Body of pancreas (tissue), 4 donors: ENCODE measurements at places on chromosomes 3 and 15. TPM values are rescaled to one million over a fixed set of nuclear protein-coding genes. Genes with fewer than 3 reads are reported as not detected.
A peak's percentile ranks its signal among the peaks of the same experiment; 100 is the strongest.

The SUSD5 gene
- 1.8 TPM for total RNA-seq

The DPP8 gene
- total RNA-seq: 13.0 TPM

The VEPH1 gene
- 15.0 TPM for total RNA-seq

The PLA2G4E gene
- total RNA-seq: not detected

DNA sequence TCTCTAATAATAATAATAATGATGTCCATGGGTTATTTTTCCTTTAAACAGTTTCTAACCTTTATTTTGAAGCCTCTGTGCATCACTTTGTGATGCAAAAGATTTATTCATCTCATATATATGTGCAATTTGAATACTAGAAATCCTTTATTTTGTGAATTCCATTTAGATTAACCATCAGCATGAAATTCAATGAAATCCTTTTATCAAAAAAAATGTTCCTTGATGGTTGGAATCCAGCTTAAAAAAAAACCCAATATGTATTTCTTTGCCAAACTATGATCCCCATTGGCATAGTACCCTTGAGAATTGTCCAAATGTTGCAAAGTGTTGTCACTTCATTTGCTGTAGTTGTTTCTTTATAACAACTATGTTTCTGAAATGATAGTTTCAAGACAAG, 7.4 kb downstream of the TBC1D23 start:
- no peak overlapping the region for H3K27ac ChIP-seq
- H3K27me3 ChIP-seq: no peaks in the 10 kb centered on the region
- peaks cover 51% of the 10 kb centered on the region for H3K4me1 ChIP-seq
- no peak overlapping the region for H3K4me3 ChIP-seq
- H3K36me3 ChIP-seq: no peaks in the 10 kb centered on the region

DNA sequence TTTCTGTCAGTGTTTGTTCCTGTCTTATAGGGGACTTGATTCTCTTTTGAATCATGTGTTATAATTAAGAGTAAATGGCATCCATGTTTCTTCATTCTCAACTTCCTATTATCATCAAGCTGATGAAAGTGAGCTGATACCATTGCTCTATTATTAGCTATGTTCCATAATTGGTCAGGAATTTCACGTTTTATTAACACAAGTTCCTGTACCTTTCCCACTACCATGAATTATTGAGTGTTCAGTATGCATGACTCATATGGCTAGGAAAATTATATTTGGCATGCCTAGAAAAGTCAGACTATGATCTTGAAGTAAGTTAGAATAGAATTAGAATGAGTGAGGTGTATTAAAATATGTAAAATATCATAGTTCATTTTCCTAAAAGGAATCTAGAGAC, 278.9 kb upstream of the LRRC3B start:
- H3K27ac ChIP-seq: no peak overlapping the region
- H3K4me3 ChIP-seq: no peak overlapping the region
- H3K4me1 ChIP-seq: no peaks in the 10 kb centered on the region
- H3K27me3 ChIP-seq: no peaks in the 10 kb centered on the region
- no peaks in the 10 kb centered on the region for H3K36me3 ChIP-seq
- DNase-seq: no peak

- DNase-seq: no peak
- H3K36me3 ChIP-seq: no peaks in the 10 kb centered on the region
- H3K27ac ChIP-seq: no peak overlapping the region
- H3K4me3 ChIP-seq: no peak overlapping the region
- no peaks in the 10 kb centered on the region for H3K4me1 ChIP-seq
- no peaks in the 10 kb centered on the region for H3K27me3 ChIP-seq
Observed at GRCh38 chr3:86563400-86563970, 427.5 kb downstream of the VGLL3 start.

- DNase-seq: no peak
- H3K4me3 ChIP-seq: no peak overlapping the region
- H3K27ac ChIP-seq: no peak overlapping the region
- peaks cover 19% of the 10 kb centered on the region for H3K4me1 ChIP-seq
Observed at GRCh38 chr3:120145542-120146285, 51.5 kb upstream of the GSK3B start.

DNA sequence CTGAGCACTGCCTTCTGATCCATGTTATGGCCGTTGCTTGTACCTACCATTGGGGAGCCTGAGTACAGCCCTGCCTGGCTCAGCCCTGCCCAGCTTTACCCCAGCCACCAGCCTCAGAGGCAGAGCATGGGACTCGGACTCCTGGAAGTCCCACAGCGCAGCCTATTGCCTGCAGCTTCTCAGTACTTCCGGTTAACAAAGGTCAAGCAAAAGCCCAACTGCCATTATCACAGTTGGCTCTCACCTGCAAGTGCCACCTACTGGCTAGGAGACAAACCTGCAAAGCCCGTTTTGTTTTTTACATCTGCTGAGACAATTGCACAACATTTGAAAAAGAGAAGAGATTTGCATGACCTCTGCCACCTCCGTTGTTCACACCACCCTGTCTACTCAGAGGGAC, 1081.7 kb downstream of the NAALADL2 start:
- H3K36me3 ChIP-seq: no peaks in the 10 kb centered on the region
- H3K27me3 ChIP-seq: no peaks in the 10 kb centered on the region
- DNase-seq: no peak
- no peak overlapping the region for H3K27ac ChIP-seq

- H3K27me3 ChIP-seq: no peaks in the 10 kb centered on the region
- H3K4me3 ChIP-seq: no peak overlapping the region
- peaks cover 60% of the 10 kb centered on the region for H3K4me1 ChIP-seq
- H3K27ac ChIP-seq: peak overlapping the region; percentile 0
- no peak for DNase-seq
Observed at GRCh38 chr3:11641316-11641682, 2.4 kb downstream of the VGLL4 start.

GRCh38 chr3:170469151-170470062, 50.7 kb downstream of the CLDN11 start:
- no peak for DNase-seq
- no peak overlapping the region for H3K4me3 ChIP-seq
- no peaks in the 10 kb centered on the region for H3K36me3 ChIP-seq
- H3K27ac ChIP-seq: no peak overlapping the region
- no peaks in the 10 kb centered on the region for H3K27me3 ChIP-seq
- H3K4me1 ChIP-seq: no peaks in the 10 kb centered on the region

DNA sequence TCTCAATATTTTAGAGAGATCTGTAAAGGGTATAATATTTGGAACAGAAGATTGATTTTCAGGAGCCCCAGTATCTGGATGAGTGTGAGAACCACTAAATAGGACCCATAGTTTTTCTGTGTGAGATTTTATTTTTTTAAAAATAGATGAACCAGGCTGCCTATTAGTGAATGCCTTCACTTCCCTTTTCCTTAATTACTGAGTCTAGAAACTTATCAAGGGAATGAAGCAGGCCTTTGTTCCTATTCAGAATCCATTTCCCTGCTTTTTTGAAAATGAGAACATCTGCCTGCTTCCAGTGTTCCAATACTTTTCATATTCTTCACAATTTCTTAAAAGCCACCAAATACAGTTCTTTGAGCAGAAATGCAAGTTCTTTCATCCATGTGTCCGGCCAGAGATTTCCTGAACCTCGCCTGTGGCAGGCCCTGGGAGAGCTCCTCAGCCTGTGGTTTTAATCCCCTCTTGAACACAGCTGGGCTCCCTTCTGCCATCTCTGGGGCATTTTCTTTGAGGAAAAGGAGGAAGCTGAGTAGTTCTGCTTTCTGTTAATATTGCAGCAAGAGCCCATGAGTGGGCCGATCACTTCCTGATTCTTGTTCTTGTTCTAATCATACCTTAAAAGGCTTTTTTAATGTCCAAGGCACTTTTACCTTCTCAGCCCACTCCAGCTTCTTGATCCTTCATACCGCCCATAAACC, 4.7 kb downstream of the EHD4 start:
- H3K27ac ChIP-seq: peak overlapping the region; percentile 44
- no peaks in the 10 kb centered on the region for H3K36me3 ChIP-seq
- H3K4me1 ChIP-seq: peaks cover 46% of the 10 kb centered on the region

DNA sequence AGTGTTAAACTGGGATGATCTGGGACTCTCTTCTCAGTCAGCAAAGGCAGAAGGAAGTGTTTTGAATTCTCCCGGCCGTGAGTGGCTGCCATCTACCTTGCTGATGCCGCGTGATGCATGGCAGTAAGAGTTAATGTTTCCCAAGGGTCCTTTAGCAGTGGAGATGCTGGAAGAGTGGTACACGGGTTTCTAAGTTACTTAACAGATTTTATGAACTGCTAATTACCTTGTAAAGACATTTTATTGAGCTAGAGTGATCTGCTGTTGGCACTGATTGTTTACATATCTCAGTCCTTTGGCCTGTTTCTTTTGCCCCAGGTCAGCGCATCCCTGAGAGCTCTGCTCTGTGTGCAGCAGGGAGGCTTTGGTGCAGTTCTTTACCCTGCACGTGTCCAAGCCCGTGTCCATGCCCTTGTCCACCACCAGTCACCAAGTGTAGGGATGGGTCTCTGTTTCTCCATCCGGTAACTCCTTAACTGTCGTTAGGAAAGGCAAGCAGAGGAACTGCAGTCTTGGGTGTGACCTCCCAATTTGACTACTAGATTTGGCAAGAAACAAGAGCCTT, 172.3 kb downstream of the SLCO3A1 start:
- H3K27me3 ChIP-seq: no peaks in the 10 kb centered on the region
- no peak overlapping the region for H3K27ac ChIP-seq
- H3K36me3 ChIP-seq: no peaks in the 10 kb centered on the region
- H3K4me3 ChIP-seq: no peak overlapping the region
- no peak for DNase-seq
- peaks cover 8% of the 10 kb centered on the region for H3K4me1 ChIP-seq

GRCh38 chr3:46024131-46024530, 3.2 kb downstream of the XCR1 start:
- H3K36me3 ChIP-seq: no peaks in the 10 kb centered on the region
- no peaks in the 10 kb centered on the region for H3K4me1 ChIP-seq
- no peak for DNase-seq
- H3K27ac ChIP-seq: no peak overlapping the region

DNA sequence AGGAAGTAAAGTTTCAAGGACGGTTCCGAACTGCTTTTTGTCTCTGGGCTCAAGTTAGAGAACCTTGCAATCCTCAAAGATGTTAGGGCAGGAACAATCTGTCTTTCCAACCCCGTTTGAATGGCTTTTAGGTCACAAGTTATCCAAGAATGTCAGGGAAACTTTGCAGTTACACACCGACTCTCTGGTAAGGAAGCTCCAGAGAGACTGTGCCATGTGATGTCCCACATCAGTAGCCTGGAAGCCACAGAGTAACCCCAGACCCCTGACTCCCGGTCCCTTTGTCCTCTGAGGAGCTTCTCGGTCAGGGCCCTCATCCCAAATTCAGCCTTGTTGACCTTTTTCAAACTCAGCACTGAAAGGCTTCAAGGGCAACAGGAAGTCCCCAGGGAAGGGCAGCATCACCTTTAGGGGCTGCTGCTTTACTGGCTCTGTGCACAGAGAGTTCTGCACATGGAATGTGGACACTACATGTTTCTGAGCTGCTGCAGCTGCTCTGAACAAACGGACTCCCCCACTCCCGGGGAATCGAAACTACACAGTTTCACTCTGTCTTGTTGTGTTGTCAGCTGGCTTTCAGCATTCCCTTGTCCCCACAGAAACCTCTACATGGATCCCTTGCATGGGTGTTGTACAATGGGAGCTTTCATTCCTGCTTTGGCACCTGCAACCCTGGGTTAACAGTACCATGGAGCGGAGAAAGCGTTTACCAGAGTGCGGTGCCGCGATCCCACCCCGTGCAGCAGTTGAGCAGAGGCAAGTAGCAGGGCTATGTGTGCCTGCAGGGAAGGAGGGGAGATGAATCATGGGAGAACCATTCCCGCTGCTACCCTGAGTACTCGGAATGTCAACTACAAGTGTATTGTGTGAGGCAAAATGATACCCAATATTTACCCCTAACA, 408.2 kb upstream of the THBS1 start:
- no peaks in the 10 kb centered on the region for H3K27me3 ChIP-seq
- no peak overlapping the region for H3K4me3 ChIP-seq
- H3K4me1 ChIP-seq: peaks cover 17% of the 10 kb centered on the region
- H3K27ac ChIP-seq: peak overlapping the region; percentile 35
- no peaks in the 10 kb centered on the region for H3K36me3 ChIP-seq

GRCh38 chr3:32371461-32372212, 20.0 kb upstream of the CMTM7 start:
- H3K27me3 ChIP-seq: no peaks in the 10 kb centered on the region
- H3K4me1 ChIP-seq: no peaks in the 10 kb centered on the region
- H3K27ac ChIP-seq: no peak overlapping the region

DNA sequence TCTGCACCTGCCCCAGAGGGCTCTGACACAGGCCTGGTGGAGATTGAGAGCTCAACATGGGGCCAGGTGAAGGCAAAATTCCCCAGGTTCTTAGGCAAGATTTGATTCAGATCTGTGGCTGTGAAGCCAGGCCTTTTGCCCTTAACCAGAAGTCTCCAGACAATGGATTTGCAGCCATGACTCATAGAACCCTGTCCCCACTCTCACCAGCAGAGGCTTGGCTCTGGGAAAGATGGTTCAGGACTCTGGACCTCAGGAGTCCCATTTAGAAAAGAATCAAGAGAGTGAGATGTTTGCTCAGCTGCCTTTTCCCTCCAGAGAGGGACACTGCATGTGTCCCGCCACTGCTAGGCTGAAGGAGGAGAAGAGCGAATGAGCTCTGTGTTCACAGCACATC, 361.4 kb upstream of the ICE2 start:
- H3K36me3 ChIP-seq: no peaks in the 10 kb centered on the region
- H3K27me3 ChIP-seq: no peaks in the 10 kb centered on the region
- no peaks in the 10 kb centered on the region for H3K4me1 ChIP-seq
- no peak for DNase-seq

- H3K4me3 ChIP-seq: no peak overlapping the region
- H3K4me1 ChIP-seq: no peaks in the 10 kb centered on the region
- H3K36me3 ChIP-seq: no peaks in the 10 kb centered on the region
- H3K27ac ChIP-seq: no peak overlapping the region
- DNase-seq: no peak
Observed at GRCh38 chr3:11167590-11167989, 13.3 kb downstream of the HRH1 start.
